ENCODE measurements at places on chromosomes 7 and 10. TPM values are rescaled to one million over a fixed set of nuclear protein-coding genes. Genes with fewer than 3 reads are reported as not detected.

TUBB8 gene
- not detected for total RNA-seq

- DNase-seq, result no peak
These were observed 95.5 kb downstream of the PPP1R17 start for GRCh38 chr7:31782411-31782991.

GRCh38 chr10:127353544-127353943, 157.2 kb upstream of the INSYN2A start:
- no peak for DNase-seq

GRCh38 chr7:112255388-112255720, 48.9 kb downstream of the ZNF277 start:
- no peak for DNase-seq
